Umbilical cord (tissue), 2 donors: ENCODE measurements at places on chromosomes 12 and 14. TPM values are rescaled to one million over a fixed set of nuclear protein-coding genes. Genes with fewer than 3 reads are reported as not detected.

DNA sequence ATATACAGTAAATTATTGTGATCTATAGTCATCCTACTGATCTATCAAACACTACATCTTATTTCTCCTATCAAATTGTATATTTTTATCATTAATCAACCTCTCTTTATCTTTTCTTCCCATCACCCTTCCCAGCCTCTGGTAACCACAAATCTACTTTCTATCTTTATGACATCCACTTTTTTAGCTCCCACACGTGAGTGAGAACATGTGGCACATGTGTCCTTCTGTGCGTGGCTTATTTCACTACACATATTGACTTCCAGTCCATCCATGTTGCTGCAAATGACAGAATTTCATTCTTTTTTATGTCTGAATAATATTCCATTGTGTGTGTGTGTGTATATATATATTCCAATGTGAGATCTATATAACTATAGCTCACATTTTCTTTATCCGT, 67.8 kb upstream of the TBX5 start:
- no peak for DNase-seq

CACNA1C gene
- total RNA-seq: 116 TPM

- DNase-seq: no peak
Measured at GRCh38 chr14:49621114-49621881, 699 bp downstream of the MGAT2 start.

GRCh38 chr12:6752167-6752920, 597 bp downstream of the MLF2 start:
- DNase-seq: peak; percentile 74

GRCh38 chr14:99230208-99231151, 41.5 kb downstream of the BCL11B start:
- no peak for DNase-seq

DNA sequence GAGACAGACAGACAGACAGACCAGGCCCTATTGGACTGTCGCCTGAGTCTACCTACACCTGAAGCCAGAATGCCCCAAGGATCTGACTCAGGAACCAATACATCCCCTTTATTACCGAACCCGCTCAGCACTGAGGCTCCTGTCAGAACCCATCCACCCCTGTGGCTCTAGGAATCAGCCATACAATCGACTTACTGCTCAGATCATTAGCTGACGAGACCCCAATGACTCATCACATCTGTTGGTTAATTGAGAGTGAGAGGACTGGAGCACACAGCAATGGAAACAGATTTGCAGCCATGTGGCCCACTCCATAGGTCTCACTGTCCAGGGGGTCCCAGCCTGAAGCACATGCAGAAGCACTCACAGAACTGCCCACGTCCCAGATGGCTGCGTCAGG, 15.2 kb downstream of the ITPK1 start:
- no peak for DNase-seq
